Peyer's patch (tissue), 4 donors: ENCODE measurements at places on chromosomes 3 and 15. TPM values are rescaled to one million over a fixed set of nuclear protein-coding genes. Genes with fewer than 3 reads are reported as not detected.
A peak's percentile ranks its signal among the peaks of the same experiment; 100 is the strongest.

DNA sequence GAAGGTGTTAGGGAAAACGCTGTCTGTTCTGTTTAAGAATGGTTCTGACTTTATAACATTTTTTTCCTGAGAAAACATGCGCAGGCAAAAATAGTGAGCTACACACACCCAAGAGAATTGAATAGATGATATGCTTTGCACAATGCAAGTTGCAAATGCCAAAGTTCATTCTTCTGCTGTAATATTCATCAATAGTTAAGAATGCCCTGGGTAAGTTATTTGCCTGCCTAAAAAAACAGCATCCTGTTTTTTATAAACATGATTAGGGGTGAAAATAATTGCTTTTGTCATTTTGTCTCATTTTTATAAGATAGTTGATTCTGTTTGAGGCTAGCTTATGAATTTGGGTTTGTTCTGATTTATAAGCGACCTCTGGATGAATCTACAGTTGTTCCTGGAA is 99.4 kb downstream of the DTWD1 start:
- no peak for DNase-seq

The B3GNT5 gene
- 34.1 TPM for total RNA-seq

The ACAP2 gene
- 96.6 TPM for total RNA-seq

The SH3GL3 gene
- not detected for total RNA-seq

GRCh38 chr3:65633018-65633638 is 405.6 kb downstream of the MAGI1 start:
- no peak for DNase-seq

DNA sequence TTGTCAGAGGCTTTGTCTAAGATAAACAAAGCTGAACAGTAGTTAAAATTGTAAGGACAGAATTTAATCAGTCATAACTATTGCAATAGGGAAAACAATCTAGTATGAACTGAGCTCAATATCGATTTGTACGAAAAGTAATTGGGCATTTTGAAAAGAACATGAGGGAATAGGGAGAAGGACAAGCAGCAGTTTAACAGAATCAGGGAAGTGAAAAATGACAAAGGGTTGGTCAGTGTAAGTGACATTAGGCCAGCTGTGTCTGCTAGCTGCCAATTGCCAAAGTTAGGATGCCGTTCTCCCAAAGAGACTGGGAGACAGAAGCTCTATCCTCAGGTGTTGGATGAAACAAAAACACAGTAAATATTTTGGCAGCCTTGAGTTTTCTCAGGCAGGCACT is 3.3 kb upstream of the DNAJA4 start:
- no peak for DNase-seq

The UNC45A gene
- 78.4 TPM for total RNA-seq

- DNase-seq = no peak
Observed at GRCh38 chr3:79018265-79018664, 749.5 kb downstream of the ROBO1 start.

The HOMER2 gene
- 2.2 TPM for total RNA-seq

The MESD gene
- 48.7 TPM for total RNA-seq

DNA sequence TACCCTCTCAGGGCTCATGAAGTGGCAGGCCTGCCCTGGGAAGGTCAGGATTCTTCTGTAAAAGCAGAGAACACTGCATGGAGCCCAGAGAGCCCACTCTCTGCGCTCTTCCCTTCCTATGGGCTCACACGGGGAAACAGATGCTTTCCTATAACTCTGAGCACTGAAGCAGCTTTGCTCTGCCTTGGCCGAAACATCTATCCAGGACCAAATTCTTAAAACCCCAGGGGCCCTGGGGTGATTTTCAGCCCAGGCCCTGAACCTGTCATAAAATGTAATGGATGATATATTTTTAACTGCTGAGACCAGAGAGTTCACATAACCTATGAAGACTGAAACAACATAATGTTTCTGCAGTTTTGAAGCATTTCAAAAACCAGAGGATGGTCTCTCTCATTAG is 249.9 kb upstream of the CTDSPL start:
- no peak for DNase-seq

DNA sequence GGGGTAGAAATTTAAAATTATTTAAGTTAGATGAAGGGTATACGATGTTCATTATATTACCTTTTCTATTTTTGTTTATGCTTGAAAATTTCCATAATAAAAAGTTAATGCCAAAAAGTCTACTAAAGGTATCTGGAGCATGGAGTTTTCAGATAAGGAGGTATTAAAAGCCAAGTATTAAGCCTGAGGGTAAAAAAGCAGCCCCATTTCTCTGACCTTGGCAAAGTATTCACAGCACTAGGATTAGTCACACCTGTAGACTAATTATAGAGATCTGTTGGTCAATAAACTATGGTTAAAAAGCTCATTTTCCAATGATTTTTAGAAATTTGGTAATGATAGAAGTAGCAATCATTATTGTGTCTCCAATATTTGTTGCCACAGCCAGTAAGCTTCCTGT is 23.1 kb downstream of the XRN1 start:
- DNase-seq = no peak

The GOLGA8T gene
- not detected for total RNA-seq

- peak; percentile 68 for DNase-seq
Observed at GRCh38 chr3:11060500-11061251, 68.1 kb downstream of the SLC6A1 start.

GRCh38 chr3:44106756-44107155 is 134.9 kb upstream of the TOPAZ1 start:
- no peak for DNase-seq

DNA sequence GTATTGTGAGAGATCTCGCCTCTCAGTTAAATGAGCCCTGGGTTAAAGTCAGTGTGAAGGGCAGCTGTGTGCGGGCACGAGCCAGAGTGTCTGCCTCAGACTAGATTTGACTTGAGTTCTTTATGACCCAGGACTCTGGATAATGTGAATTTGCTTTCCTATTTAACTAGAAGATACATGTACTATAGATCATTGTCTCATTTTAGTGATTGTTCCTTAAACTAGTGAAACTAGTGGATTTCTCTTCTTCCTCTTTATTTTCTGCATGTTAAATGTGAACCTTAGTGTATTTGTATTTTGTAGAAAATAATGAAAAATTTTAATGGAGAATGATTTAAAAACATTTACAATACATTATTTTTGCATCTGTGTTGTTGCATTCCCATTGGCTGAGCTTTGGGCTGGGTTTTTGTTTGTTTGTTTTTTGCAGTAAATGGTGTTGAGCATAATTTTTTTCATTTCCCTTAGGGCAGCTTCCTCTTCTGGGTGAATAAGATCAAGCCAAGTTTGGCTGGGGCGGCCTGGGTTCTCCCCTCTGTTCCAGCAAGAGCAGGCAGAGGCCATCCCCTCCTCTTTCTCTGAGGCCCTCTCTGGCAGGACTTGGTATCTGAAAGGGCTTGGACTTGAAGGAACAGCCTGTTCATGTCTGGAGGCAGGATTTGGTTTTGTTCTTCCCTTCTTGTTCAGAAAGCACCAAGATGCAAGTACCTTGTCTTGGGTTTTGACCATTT is 15.0 kb downstream of the GCSAM start:
- peak; percentile 68 for DNase-seq

- DNase-seq = no peak
Observed at GRCh38 chr3:52092271-52092660, 35.9 kb upstream of the DUSP7 start.

The COMMD2 gene
- total RNA-seq = 14.0 TPM

DNA sequence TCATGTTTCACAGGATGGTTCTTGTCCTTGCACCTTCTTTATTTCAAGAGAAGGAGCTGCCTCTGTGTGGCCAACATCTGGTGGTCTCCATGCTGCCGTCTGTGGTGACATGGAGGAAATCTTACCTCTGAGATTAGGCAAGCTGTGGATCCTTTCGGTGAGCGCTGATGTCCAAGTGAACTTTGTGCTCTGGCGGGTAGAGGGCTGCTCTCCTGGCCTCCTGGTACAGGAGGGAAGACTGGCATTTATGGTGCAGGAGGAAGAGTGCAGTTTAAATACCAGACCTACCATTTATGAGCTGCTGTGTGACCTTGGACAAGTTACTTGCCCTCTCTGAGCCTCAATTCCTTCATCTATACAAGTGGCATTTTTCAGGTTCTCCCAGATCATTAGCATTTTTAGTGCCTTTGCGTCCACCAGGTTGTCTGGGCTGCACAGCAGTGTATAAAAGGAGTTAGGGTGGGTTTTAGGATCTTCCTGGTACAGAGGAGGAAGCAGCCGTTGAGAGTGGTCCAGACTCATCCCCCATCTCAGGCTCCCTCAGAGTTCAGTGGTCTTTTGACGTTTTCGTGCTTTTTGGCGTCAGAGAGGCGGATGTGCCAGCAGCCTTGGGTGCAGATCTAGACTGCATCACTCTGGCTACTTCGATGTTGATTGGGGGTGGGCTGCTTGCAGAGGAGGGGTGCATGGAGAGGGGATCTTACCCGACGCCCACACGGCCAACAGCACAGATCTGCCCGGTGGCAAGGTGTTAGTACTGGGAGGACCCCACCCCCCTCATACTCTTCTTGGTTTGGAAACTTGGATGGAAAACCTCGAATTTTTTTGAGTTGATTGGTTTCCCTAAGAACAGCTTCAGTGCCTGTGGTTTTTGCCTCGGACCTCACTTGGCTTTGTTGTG is 162.2 kb downstream of the ITPR1 start:
- no peak for DNase-seq

- DNase-seq = no peak
Observed at GRCh38 chr15:33094336-33094735, 100.2 kb downstream of the FMN1 start.

- no peak for DNase-seq
Observed at GRCh38 chr15:72827226-72827625, 43.7 kb upstream of the ADPGK start.

The HAPLN3 gene
- 7.4 TPM for total RNA-seq

DNA sequence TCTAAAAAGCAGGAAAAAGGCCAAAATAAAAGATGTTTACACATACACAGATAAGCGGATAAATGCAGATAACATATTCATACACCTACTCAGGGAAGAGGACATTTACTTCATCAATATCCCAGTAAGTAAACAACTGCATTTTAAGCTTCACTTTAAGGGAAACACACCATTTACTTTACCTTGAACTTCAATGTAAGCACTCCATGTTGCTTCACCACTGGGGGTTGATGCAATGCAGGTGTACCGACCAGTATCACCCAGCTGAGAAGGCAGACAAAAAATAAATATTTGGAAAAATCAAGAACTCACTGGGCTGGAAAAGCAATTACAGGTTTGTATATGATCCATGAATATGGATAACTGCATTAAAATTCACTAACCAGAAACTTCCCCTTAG is 1099.5 kb downstream of the ROBO1 start:
- DNase-seq = no peak

GRCh38 chr15:58212909-58213526 is 74.8 kb downstream of the AQP9 start:
- no peak for DNase-seq

GRCh38 chr3:61347981-61348380 is 96.7 kb upstream of the FHIT start:
- DNase-seq = no peak
